ENCODE measurements at places on chromosomes 2 and 18. TPM values are rescaled to one million over a fixed set of nuclear protein-coding genes. Genes with fewer than 3 reads are reported as not detected.

Gene LYG2
- 0.34 TPM for polyA plus RNA-seq

DNA sequence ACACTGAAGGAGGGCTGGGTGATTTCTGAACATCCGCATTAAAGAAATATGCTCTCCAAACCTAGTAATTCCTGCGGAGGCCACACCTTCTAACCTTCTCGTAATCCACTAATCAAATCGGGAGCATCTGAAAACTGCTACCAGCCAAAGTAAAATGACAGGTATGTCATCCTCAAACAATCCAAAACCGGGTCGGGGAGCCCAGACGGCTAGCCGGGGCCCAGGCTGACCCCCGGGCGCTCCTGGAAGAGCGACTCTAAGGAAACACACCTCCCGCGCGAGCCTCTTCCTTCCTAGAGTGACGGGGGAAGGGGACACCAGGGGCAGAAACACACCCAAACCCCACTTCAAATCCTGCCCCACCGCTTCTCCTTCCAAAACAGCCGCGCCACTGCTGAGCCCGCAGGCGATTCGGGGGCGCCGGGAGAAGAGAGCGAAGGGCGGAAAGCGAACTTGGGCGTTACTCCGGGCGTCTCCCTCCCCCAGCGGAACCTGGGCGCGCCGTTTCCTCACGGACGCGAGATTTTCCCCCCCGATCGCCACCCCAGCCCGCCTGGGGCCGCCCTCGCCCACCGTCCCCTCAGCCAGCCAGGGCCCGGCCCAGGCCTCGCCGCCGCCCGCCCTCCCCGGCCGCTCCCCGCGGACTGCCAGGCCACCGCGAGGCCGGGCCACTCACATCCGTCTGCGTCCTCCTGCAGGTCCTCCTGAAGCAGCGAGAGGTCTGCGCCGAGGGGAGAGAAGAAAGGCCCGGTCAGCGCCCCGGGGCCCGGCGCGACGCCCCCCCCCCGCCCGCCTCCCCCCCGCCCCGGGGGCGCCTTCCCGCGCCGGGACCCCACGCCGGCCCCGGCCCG lies 584 bp downstream of the PPP4R1 start:
- DNase-seq = peak; percentile 63

- no peak for DNase-seq
Measured at GRCh38 chr2:67389788-67390187, 7.3 kb upstream of the ETAA1 start.

- DNase-seq = no peak
Measured at GRCh38 chr18:51340332-51340731, 142.9 kb upstream of the MEX3C start.

Measured in right lung (tissue), 10 donors.